ENCODE measurements at places on chromosomes 5 and 9.

DNA sequence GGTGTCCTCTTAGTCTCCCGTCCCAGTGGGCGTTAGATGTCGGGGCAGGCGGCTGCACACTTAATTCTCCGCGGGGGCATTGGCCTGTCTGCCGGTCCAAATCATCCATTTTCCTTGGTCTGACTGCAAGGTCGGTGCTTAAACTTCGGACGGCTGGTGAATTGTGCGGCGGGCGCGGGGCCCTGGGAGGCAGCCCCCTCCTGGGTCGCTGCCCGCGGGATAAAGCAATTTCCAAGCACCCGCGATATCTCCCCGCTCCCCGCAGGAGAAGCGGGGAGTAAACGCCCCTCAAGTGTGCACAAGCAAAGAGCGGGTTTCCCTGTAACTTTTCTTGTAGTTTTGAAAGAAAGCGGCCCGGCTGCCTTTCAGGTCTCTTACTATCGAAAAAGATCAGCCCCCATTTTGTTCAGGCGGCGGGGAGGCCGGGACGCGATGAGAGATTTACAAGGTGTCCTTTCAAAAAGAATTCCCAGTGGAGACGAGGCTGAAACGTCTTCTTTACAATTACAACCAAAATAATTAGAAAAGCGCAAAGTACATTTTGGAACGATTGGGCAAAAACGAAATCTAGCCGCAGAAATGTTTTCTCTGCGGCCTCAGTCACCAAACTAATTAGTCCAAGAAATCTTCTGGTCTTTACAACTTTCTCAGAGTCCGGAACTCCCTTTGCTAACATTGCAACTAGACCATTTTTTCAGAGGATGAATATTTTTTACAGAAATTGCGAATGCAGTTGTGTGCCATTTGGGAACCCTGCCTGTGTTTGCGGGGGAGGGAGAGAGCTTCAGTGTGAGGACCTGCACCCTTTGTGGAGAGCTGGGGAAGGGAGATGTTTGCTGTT is 1.8 kb downstream of the IRX1 start:
- no peak for DNase-seq

DNA sequence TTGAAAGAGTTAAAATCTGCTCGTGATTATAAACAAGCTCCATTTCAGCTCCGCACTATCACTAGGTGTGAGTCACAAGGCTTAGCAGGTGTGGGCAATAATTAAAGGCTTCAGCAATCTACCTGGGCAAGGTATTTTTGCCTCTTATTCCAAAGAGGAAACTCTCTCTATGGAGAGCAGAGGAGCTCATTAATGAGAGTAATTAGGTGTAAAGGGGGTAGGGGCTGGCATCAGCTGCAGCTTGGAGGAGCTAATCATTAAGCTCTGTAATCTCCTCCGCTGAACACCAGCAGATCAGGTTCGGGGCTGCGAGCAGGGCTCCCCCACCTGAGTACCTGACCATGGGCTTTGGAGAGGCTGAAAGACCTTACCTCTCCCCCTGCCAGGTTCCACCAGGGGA is 129.2 kb downstream of the CRB2 start:
- DNase-seq, result no peak

DNA sequence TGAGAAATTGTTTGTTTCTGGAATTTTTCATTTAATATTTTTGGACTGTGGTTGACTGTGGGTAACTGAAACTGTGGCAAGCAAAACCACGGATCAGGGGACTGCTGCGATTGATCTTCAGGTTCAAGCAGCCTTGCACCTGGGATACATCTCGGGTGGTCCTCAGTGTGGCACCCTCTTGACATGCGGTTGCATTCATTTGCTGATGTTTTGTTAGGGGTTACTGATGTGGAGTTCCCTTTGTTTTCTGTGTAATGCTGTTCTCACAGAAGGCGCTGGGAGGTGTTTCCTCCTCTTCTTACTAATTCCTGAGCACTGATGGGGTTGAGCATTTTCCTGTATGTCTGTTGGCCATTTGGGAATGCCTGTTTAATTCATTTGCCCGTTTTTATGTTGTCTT is 60.4 kb downstream of the EHMT1 start:
- DNase-seq, result no peak

- no peak for DNase-seq
Observed at GRCh38 chr9:134441227-134442084, 115.2 kb downstream of the RXRA start.

DNA sequence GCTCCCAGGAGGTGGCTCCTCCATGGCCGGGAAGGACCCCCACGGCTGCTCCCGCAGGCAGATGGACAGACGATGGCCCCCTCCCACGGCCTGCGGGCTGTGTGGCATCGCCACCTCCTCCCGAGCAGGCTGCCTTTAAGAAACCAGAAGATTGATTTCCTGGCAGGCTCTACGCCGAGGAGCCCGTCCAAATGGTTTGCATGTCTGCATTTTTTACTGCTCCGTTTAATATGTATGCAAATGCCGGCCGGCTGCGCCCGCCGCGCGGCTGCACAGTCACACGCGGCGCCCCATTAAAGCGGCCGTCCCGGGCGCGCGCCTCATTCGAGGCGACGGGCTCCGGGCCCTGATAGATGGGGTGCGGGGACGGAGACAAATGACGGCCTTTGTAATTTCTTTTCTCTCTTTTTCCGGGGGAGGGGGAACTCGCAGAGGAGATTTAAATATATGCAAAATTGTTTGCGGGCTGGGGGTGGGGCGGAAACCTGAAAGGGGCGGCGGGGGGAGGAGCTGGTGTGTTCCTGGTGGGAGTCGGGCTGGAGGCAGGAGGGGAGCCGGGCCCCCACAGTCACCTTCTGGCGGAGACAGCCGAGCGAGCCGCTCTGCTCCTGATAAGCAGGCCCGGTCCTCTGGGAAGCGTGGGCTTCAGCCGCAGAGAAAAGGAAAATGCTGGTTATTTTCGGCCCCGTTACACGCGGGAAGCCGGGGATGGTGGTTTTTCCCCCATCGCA is 158.7 kb upstream of the IER5L start:
- peak; percentile 45 for DNase-seq

DNA sequence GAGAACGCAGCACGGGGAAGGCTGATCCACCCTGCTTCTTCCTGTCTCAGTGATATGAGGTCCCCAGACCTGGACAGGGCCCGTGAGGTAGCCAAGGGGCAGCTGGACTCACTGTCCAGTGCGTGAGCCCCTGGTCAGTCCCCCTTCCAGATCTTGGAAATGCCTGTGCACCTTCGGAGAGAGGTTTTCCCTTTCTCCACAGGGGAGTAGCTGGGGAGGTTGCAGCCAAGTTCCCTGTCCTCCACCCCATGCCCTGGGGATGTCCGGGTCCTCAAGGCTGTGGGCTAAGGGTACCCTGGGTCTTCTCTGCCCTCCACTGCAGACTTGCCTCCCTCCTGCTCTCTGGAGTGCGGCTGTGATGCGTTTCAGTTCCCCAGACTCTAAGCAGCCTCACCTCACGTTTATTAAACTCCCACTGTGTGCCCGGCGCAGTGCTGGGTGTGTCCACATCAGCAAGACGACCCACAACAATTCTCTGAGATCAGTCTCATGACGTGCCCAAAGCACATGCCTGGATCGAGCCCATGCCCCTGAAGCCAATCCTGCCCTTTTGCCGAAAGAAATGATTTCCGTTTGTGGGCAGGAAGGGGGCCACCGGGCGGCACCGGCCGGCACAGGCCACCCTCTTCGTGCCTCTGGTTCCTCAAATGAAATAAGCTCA is 101.3 kb upstream of the PHYKPL start:
- DNase-seq, result no peak

DNA sequence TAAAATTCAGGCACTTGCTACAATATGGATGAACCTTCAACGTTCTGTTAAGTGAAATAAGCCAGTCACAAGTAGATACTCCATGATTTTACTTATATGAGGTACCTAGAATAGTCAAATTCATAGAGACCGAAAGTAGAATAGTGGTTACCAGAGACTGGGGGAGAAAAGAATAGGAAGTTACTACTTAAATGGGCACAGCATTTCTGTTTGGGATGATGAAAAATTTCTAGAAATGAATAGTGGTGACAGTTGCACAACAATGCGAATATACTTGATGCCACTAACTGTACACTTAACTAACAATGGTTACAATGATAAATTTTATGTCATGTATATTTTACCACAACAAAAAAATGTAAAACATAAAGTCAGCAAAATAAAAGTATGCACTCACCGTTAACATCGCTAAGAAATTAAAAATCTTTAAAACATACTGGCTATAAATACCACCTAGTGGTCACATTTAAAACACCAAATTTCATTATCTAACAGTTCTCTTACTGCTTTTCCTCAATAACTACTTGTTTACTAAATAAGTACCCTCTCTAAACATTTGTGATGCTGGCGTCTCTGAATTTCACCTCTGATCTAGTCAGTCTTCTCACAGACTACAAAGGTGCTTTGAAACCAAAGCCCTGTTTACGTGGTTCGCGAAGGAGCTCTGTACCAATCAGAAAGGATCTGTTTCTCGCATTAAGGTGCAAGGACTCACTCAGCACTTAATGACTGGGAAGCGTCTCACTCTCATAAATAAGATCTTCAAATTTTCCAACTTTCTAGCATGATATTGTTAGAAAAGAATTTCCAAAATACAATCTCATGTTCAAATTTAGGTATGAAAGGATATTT is 22.7 kb downstream of the KIF3A start:
- DNase-seq, result no peak

GRCh38 chr5:112929336-112930081 is 7.5 kb upstream of the REEP5 start:
- no peak for DNase-seq

- DNase-seq, result no peak
Observed at GRCh38 chr9:7592321-7593316, 207.0 kb downstream of the DMAC1 start.

DNA sequence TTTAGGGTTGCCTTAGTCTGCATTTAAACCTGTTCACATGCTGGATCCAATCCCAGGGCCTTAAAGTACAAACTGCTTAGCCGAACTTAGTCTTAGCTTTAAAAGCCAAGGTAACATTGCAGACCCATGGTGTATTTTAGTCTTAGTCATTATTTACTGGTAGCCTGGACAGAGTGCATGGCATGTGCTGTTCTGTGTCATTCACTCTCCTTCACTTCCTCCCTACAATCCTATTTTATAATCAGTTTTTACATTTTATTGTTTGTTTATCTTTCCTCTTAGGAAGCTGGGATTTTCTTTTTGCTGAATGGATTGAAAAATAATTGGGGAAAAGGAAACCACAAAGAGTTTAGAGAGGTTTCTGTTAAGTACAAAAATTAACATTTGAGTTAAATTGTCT is 29.4 kb upstream of the TAL2 start:
- DNase-seq, result no peak

- DNase-seq, result no peak
Observed at GRCh38 chr9:131530546-131530919, 530 bp downstream of the UCK1 start.

DNA sequence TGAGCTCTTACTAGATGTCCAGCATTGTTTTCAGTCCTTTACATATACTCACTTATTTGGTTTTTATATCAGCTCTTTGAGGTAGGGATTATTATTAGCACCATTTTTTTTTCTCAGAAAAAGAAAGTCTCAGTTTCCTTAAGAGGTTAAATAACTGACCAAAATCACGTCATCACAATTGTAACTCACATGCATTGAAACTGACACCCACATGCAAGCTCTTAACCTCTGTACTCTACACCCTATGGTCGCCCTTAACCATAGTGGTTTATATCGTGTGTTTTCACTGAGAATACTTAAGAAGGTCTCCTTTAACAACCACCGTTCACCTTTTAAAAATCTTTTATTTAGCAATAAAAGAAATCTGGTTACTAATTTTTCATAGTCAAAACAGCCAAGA is 61.0 kb downstream of the PRDM6 start:
- DNase-seq, result no peak

- DNase-seq, result no peak
Observed at GRCh38 chr9:133505901-133506652, 18.7 kb downstream of the MYMK start.

DNA sequence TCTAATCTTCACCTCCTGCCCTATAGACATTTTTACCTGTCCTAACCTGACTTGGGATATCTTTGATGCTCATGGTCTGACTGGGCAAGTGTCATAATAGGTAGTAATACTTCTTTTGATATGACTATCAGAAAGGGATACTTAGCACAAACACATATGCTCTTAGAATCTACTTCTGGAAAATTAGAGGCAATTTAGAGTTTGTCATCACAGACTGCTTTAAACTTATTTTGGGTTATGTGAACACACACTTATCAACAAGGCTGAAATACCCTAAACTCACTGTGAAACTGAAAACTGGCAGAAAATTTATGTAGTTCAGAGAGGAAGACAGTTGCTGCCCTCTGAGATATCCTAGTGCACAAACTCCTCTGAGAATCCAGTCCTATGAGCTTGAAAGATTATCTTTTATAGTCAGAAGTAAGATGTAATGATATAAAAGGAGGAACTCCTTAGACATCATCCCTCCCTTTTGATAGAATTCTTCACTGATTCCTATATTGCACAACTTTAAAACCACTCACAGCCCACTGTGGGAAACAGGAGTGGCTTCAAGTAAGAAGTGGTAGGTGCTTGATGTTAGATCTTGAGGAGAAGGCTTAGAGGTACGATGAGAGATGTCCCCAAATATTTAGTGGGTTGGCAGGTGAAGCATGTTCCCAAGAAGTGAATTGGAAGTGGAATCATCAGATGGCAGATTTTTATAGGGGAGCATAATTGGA is 273.3 kb downstream of the MAN2A1 start:
- no peak for DNase-seq

DNA sequence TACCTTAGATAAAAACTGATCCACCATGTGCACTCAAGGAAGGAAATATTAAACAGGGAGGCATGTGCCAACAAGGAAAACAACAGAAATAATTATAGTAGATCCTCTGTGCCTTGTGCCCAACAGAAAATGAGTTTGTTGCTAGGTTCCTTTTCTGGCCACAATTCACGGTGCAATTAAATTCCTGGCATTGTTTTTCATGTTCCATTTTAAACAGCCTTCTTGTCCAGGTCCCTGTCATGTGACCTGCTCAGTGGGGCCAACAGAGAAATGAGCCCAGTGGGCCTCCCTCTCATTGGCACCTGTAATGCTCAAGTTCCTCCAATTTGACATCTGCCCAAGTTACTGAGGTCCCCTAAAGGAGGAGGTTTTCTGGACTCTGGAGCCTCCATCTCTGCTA is 56.5 kb downstream of the SPOCK1 start:
- peak; percentile 65 for DNase-seq

DNA sequence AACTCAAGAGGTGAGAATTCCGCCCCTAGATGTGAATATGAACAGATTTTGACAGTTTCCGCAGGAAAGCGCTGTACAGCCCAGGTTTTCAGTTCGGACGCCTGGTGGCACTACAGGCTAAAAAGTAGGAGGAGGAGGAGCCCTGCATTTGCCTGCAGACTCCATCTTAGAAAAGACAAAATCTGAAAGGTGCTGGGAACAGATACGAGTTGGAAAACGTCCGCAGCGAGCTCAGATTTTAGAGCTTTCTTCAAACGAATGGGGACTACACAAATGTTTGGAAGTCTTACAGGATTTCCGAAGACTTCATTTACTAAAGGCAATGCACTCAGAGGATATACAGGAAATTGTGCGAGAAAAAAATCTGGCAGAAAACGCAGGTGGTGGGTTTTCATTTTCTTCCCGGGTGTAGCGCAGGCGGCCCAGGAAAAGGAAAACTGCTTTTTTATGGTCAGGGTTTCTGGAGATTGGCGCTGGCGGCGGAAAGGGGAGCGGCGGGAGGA is 9.9 kb upstream of the PCDHB2 start:
- peak; percentile 13 for DNase-seq
